ENCODE measurements at places on chromosomes 4 and X.

DNA sequence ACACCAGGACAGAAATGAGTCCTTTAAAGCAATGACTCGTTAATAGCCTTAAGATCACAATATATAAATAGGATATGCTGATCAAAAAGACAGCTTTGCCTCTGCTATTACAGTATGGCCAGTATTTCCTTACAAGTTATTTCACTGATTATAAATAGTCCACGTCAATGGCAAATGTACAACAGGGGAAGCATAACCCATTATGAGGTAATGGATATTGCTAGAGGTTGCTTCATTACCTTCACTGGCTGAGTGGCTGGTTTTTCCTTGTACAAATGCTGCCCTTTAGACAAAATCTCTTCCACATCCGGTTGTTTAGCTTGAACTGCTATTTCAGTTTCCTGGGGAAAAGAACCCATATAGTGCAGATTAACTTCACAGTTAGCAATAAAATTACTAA lies 764.6 kb upstream of the FTHL17 start:
- no peak for DNase-seq

DNA sequence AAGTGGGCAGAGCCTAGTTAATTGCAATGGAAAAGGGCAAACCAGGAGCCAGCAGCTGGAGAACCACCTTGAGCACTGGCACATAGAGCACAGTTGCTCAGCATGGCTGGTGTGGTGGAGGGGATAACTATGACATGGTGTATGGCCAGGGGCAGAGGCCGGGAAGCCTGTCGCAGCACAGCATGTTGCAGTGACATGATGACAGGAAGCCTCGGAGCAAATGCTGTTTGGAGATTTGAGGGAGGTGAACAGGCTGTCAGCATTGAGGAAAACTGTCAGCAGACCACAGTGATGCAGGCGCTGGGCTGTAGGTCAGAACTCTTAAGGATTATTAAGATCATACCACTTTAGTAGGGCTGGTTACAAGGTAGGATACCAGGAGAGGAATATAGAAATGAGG lies 228.7 kb downstream of the CBR4 start:
- no peak for DNase-seq

GRCh38 chr4:155807021-155807420 lies 48.2 kb downstream of the GUCY1B1 start:
- DNase-seq = no peak

DNA sequence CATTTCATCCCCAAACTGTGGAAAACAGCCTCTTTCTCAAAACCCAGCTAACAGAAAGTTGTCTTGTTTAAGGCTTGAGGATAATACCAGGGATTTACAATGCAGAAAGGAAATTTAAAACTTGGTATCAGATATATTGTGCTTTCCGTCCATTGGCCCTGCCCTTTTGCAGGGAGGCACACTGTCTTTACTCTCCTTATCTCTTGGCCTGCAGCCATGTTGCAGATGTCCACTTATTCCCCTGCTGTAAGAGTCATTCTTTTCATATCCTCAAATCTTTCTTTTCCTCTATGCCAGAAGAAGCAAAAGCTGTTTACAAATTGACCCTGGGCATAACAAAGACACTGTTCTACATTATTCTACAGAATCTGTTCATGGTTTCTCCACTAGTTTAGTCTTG lies 75.6 kb upstream of the DYNLT3 start:
- DNase-seq = no peak

DNA sequence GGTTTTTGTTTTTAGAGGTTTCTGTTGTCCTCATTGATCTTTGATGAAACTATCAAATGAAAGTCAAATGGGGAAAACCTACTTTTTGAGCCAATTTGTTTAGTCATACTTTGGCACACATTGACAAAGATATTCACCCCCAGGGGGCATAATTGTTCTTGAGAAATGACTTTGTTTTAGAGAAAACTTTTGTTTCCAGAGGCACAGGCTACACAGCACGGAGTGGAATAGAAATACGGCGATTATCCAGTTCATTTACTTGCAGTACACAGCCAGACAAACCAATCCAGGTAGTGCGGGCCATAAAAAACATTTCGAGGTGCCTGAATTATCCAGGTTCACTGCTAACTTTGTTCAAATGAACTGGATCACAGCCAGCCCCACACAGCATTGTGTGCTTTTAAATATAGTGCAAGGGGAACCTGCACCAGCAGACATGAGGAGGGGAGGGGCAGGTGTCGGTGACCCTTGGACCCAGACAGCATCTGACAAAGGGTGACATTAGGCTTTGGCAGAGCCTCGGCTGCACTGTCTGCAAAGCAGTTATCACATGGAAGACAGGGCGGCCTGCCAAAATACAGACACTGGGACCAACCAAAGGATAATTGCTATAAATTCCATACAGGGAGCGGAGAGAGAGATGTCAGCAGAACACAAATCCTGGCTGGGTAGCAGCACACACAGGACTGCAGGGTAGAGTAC lies 179.6 kb upstream of the NOCT start:
- DNase-seq = no peak

DNA sequence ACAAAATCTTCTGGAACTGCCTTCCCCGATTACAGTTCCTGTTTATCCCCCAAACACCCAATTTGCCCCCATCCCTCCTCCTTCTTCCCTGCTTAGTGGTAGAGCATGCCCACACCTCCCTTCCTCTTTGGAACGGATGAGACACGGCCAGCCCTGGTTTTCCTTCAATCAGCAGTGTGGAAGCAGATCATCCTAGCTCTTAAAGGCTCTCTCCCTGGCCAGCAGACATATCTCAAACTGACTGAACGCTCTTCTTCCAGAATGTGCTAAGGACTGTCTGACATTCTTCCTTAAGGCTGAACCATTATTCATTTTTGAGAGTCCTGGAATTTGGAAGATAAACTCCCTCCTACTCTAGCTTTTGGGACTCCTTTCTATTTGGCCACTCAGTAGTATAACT lies 161.1 kb downstream of the TRIML1 start:
- DNase-seq = no peak

- DNase-seq = no peak
Observed at GRCh38 chrX:107619885-107620322, 8.4 kb upstream of the PRPS1 start.

DNA sequence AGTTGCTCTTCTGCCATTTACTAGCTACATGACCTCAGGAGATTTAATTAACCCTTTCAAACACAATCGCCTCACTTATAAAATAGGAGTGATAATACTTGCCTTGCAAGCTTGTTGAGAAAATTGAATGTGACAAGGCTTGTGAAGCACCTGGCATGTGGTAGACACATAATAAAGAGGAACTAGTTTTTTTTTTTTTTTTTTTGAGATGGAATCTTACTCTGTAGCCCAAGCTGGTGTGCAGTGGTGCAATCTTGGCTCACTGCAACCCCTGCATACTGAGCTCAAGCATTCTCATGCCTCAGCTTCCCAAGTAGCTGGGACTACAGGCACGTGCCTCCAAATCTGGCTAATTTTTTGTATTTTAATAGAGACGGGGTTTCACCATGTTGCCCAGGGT lies 73.7 kb upstream of the STIM2 start:
- DNase-seq = no peak

DNA sequence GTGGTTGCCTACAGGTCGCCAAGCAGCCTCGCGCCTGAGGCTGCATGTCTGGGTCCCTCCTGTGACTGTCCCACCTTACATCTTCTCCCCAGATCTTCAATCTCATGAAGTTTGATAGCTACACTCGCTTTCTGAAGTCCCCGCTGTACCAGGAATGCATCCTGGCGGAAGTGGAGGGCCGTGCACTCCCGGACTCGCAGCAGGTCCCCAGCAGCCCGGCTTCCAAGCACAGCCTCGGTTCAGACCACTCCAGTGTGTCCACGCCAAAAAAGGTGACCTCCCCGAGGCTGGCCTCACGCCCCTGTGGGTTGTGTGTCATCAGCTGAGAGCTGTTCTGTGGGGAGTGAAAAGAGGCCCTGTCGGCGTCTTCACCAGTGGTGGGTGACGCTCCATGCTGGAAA lies 24.9 kb upstream of the HGFAC start:
- DNase-seq = peak; percentile 3

DNA sequence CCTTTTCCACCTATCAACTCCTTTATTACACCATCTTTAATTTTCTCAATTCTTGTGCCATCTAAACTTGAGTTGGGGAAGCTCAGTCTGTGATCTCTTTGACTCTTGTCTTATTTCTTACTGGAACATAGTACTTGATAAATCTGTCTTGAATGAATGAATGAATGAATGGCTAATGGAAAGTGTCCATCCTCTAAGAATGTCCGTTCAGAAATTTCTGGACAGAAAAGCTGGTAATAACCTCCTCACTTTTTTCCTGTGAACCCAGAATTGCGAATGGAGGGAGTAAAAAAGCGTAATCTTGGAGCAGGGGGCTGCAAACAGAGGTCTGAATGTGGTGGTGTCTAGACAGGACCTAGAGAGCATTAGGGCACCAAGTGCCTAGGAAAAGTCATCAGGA lies 9.4 kb upstream of the CLTRN start:
- no peak for DNase-seq

DNA sequence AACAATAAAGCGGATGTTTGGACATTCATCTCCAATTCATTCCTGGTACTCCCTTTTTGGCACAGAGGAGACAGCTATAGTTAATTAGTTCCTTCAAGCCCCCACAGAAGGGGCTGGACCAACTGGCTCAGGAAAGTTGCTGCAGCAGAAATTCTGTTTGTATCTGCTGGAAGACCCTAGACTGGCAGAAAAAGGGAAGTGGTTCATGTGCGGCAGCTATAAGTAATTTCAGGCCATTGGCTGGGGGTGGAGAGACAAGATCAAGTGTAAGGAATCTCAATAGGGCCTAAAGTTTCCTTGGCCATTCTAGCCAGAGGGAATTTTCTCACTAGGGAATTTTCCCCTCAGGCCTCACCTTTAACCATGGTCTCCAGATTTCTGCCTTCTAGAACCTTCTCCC lies 89.9 kb upstream of the DHX15 start:
- no peak for DNase-seq

- no peak for DNase-seq
Observed at GRCh38 chrX:68429216-68429615, 4.1 kb downstream of the OPHN1 start.

DNA sequence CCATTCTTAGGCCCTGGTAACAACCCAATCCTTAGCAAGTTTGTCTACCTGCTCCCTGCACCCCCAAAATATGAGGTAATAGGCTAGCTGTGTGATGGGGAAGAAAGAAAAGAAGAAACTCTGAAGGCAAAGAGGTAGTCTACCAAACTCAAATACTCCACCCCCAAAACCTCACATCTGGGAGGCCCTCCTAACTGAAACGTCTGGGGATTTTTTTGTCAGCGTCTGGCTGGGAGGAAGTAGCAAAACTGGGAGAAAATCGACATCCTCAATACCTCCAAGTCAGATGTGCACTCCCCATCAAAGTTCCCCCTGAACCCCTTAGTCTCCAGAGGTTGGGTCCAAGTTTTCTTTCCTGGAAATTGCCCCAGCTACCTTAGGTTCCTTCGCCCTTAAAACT lies 1.0 kb downstream of the LAMP2 start:
- DNase-seq = no peak

GRCh38 chr4:38241541-38241940 lies 281.3 kb downstream of the PTTG2 start:
- no peak for DNase-seq

All from WERI-Rb-1 (cell line).